ENCODE measurements at places on chromosomes 7 and 10.
A peak's percentile ranks its signal among the peaks of the same experiment; 100 is the strongest.

DNA sequence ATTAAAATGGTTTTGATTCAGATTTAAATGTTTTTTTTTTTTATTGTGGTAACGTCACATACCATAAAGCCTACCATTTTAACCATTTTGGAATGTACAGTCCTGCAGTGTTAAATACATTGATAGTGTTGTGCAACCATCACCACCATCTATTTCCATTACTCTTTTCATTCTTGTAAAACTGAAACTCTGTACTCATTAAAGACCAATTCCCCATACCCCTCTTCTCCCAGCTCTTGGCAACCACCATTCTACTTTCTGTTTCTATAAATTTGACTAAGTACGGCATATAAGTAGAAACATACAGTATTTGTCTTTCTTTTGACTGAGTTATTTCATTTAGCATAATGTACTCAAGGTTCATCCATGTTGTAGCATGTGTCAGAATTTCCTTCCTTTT lies 96.2 kb downstream of the EXOC4 start:
- DNase-seq, result no peak

- DNase-seq, result peak; percentile 18
Observed at GRCh38 chr10:30354669-30355068, 5.6 kb upstream of the MTPAP start.

GRCh38 chr10:62806251-62806650 lies 1.7 kb downstream of the ADO start:
- DNase-seq, result no peak

- DNase-seq, result no peak
Observed at GRCh38 chr10:119505131-119505551, 37.4 kb downstream of the RGS10 start.

GRCh38 chr7:18016547-18017444 lies 10.8 kb downstream of the PRPS1L1 start:
- DNase-seq, result no peak

DNA sequence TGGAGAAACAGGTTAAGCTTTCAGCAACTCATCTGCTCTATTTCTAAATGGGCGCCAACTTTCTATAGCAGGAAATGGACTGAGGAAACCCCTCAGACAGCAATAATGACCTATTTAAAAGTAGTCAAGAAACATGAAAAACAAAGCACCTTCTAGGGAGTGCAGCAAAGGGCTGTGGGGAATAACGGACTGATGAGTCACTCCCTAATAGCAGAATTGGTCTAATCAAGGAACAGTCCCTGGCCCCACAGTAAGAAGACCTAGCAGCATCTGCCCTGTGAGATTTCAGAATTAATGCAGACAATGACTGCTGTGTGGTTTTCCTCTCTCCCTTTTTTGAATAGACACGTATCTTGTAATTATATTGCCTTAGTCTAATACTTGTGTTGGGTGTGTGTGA lies 602.9 kb downstream of the IPMK start:
- no peak for DNase-seq

DNA sequence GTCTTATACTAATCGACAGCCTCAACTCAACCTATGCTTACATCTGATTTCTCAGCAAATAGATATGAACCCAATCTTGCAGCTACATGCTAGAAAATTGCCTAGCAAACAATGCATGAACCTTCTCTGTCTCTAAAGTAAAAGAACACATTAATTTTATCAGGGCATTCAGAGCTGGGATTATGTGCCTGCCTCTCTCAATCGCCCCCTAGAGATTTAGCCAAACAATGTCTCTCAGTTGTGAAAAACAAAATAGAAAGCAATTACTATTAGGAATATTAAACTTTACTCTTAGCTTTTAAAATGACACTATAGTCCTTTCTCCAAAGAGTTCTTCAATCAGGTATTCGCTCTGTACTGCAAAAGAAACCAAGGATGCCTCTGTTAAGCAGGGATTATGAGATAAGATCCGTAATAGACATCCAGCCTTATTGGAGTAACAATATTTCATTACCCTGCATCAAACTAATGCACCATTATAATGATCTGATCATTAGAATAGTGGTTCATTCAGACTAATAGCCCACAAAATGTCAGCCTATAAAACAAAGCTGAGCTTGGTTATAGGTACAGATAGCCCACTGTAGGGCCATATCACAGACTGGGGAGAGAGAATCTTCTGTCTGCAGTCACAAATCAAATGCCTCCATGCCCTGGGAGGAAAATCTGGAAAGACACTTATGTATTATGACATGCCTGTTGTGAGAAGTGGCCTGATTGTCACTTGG lies 736.9 kb downstream of the PARD3 start:
- no peak for DNase-seq

DNA sequence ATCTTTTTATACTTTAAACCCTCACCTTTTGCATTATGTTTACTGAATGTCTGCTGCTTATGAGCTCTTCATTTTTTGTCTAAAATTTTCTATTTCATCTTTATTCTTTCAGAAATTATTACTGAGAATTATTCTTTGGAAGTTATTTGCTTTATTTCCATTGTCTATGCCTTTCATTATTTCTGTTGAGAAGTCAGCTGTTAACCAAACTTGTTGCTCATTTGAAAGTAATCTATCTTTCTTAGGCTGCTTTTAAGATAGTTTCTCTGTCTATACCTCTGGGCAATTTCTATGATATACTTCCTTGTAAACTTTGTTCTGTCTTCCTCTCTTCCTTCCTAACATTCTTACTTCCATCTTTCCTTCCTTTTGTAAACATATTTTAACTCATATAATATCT lies 1165.9 kb upstream of the CELF2 start:
- no peak for DNase-seq

- no peak for DNase-seq
Observed at GRCh38 chr7:54955696-54956420, 63.0 kb upstream of the EGFR start.

DNA sequence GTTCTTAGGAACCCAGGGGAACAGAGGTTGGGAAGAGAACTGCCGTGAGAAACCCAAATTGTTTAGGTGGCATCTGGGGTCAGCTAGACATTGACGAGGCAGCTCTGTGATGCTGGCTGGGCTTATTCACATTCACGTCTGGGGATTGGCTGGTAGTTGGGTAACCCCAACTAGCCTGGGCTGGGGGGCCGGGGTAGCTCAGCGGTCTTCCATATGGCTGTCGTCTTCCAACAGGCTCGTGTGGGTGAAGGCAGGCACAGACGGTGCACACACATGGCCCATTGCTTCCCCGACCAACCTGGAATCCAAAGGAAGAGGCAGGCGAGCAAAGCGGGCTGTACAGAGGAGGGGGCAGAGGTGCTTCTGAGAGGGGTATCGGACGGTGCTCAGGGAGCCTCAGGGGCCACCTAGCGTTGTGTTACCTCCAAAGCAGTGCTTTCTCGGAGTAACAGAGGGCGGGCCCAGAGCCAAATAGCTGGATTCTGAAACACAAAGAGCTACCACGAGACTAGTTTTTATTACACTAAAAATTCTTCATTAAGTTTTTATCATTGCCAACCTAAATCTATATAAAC lies 34.5 kb downstream of the MKI67 start:
- no peak for DNase-seq

Data from ascending aorta (tissue), 2 donors.